Thyroid gland (tissue), 4 donors: ENCODE measurements at places on chromosomes 2 and 18. TPM values are rescaled to one million over a fixed set of nuclear protein-coding genes. Genes with fewer than 3 reads are reported as not detected.

DNA sequence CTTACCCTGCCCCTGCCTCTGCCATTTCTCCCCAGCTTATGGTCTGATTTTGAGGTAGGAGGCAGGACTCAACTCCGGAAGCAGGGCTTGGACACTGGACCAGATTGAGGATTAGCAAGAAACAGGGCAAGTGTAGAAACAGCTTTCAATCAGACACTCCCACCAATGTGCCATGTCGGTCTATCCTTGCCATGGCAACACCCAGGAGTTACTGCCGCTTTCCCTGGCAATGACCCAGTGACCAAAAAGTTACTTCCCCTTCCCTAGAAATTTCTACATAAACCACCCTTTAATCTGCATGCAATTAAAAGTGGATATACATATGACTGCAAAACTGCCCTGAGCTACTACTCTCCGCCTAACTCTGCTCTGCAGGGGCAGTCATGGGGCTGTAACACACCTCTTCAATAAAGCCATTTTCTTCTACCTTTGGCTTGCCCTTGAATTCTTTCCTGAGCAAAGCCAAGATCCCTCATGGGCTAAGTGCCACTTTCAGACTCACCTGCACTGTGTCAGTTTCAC lies 156.7 kb downstream of the LPIN1 start:
- no peak for DNase-seq

DNA sequence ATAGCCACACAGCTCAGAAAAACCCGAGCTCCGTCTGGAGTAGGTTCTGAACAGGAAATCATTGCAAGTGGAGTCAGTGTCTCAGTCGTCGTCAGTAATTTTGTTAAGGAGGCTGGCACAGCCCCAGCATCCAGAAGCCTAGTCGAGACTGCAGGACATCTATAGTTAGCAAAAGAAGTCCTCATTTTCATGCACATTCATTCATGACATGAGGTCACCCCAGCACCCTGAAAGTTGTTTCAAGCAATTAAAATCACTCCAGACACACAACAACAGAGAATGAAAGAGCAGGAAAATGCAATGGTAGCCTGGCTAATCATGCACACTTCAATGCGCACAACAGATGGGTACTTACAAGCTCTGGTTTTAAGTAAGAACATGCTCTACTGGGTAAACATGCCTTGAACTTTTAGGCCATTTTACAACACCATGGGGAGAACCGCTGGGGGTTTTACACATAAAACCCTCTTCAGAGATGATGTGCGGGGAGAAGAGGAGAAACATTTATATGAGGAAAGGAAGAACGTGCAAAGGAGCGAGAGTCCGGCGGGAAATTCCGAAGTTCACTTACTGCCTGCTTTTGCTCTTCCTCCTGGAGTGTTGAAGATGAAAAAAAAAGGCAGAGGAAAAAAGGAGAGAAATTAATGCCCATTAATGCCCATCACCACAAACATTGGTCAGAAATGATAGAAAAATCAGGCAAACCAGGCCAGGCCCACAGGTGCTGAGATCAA lies 77.4 kb upstream of the DNMT3A start:
- DNase-seq, result no peak

GRCh38 chr2:53672881-53673522 lies 94.6 kb upstream of the CHAC2 start:
- no peak for DNase-seq

DNA sequence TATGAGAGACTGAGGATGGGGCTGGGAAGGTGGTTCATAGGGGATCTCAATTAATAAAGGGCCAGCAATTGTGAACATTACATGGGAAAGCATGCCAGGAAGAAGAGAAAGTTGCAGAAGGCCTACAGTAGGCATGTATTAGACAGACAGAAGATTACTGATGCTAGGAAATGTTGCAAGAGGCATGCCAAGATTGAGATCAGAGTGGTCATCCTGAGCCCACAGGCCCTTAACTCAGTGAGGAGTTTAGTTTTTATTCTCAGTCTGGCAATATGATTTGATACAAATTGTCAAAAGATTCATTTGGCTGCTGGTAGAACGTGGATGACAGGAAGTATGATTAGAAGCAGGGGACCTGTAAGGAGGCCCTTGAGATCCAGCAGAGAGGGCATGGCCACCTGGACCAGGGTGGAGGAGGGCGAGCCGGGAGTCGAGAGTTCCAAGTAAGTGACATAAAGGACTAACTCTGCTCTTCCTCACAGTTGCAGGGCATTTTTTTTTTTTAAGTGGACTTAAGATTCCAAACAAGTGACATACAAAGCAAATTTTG lies 54.9 kb downstream of the EPHA4 start:
- DNase-seq, result no peak

IL1RN gene
- not detected for total RNA-seq

OR6B2 gene
- total RNA-seq, result not detected

SERPINB10 gene
- total RNA-seq, result not detected

GRCh38 chr18:13620818-13621445 lies 105.4 kb downstream of the FAM210A start:
- DNase-seq, result no peak

GRCh38 chr18:5065615-5066014 lies 131.4 kb downstream of the AKAIN1 start:
- no peak for DNase-seq
